ENCODE measurements at places on chromosomes 3 and 15. TPM values are rescaled to one million over a fixed set of nuclear protein-coding genes. Genes with fewer than 3 reads are reported as not detected.

GRCh38 chr3:127889976-127890650 is 24.9 kb upstream of the KBTBD12 start:
- DNase-seq: no peak

- no peak for DNase-seq
Observed at GRCh38 chr15:50057905-50058639, 61.0 kb downstream of the ATP8B4 start.

- DNase-seq: no peak
Observed at GRCh38 chr3:46887980-46888494, 10.5 kb downstream of the PTH1R start.

DNA sequence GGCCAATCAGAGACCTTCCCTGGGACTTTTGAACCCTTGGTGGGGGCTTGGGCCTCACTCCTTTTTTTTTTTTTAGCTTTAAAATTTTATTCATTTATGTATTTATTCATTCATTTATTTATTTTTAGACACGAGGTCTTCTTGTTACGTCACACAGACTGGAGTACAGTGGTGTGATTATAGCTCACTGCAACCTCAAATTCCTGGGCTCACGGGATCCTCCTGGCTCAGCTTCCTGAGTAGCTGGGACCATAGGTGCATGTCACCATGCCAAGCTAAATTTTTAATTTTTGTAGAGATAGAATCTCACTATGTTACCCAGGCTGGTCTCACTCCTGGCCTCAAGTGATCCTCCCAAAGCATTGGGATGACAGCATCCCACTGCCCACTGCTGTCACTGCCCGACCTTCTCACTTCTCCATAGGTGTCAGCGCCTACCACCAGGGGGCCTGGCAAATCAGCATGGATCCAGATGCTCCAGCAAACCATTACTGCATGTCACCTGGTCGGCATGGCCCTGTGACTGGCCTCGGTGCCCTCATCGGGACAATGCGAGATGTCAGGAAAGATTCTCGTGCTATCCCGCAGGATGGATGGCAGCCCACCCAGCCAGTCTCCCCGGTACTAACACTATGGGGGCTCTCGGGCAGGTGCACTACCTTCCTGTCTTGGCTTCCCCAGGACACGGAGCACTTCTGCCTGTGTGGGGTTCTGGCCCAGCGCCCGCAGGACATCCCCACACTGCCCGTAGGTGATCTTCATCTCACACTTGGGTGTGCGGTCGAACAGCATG is 3.0 kb downstream of the MYL3 start:
- peak; percentile 67 for DNase-seq

DNA sequence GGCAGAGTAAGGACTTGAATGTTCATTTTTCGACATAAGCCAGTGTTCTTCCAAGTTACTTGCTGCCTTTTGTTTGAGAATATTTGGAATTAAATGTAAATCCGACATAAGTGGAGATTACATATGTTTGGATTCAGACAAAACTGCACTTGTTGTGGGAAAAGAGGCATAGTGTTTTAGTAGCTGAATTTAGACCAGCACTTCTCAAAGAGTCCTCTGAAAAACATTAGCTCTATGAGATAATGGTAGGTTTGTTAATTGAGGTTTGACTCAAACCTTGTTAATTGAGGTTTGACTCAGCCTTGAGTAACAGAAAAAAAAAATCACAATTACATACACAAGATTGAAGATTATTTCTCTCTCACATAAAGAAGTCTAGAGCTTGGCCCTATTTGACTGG is 132.5 kb downstream of the NSUN3 start:
- no peak for DNase-seq

DNA sequence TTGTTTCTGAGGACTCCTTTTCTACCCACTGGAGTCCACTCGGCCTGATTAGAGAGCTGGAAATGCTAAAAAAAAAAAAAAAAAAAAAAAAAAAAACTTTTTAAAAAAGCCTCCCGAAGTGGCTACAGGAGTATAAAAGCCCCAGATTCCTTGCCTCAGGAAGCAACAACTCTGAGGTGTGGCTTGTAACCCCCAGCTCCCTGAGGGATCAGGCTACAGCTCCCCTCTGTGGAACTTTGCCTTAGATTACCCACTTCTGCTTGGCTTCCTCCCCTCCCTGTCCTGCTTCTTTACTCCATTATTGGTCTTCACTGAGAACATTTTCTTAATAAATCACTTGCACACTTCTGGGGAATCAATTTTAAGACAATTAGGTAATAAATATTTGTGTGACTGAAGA is 49.7 kb upstream of the GADL1 start:
- DNase-seq: no peak

- DNase-seq: no peak
Observed at GRCh38 chr3:66761093-66761780, 236.9 kb upstream of the KBTBD8 start.

GRCh38 chr15:68578175-68578979 is 416 bp upstream of the CORO2B start:
- peak; percentile 89 for DNase-seq

- DNase-seq: no peak
Observed at GRCh38 chr3:177820683-177821316, 623.5 kb upstream of the TBL1XR1 start.

DNA sequence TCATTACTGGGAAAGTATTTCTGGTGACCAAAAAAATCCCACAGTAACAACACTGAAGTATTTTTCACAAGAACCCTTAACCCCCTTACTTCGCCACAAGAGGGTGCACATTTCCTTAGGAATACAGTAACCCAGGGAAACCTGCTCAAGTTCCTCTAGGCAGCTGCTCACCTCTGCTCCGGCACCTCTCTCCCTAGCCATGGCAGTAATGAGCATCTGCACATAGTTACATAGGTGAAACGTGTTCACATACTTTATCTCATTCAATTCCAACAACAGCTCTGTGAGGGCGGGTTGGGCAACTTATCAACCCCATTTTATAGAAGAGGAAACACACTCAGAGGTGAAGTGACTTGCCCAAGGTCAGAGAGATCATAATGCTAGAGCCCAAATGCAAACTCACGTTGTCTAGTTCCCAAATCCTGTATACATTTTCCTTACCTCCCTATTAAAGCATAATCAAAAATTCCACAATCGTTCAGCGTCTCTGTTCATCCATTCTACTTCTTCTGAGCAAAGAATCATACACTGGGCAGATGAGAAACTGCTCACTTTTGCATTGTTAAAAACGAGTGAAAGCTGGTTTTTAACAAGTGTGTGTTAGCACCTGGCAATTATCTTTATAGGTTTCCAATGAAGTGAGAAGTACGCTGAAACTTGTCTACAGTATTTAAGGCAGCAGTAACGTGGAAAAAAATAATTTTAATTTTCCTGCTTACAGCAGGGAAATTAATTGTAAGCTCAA is 90.7 kb downstream of the IGF2BP2 start:
- no peak for DNase-seq

GRCh38 chr3:109382588-109382987 is 45.2 kb upstream of the DPPA4 start:
- DNase-seq: no peak

DNA sequence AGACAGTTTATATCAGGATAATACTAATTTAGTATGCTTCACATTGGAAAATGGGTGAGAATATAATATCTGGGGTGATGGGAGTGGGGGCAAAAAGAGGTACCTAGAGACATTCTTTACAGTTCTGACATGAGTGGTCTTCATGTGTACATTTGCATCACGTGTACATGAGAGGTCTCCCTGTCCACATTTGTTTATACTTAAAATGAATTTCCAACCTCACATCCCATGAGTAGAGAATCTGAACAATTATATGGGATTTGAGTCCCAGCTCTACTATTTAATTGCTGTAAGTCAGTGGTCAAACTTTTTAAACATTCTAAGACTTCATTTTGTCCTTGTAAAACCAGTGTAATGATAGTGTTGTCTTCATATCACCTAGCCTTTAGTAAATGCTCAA is 408.4 kb downstream of the NAALADL2 start:
- no peak for DNase-seq

DNA sequence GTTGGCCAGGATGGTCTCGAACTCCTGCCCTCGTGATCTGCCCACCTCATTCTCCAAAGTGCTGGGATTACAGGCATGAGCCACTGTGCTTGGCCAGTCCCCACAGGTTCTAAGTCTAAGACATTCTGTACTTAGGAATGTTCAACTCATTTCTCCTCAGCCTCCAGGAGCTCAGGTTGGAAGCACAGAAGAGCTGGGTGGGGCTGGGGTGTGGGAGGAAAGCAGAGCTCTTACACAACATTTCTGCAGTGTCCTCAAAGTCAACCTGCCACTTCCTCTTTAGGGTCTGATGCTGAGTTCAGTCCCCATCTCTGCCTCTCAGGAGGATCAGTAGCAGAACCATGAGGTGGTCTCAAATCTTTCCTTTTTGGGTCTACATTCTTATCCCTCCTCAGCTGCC is 75.5 kb downstream of the MRPL46 start:
- no peak for DNase-seq

- DNase-seq: no peak
Observed at GRCh38 chr15:39165020-39165706, 415.7 kb upstream of the THBS1 start.

- DNase-seq: peak; percentile 41
Observed at GRCh38 chr15:65362491-65362890, 15.3 kb downstream of the IGDCC3 start.

GRCh38 chr3:173977747-173978146 is 580.2 kb downstream of the NLGN1 start:
- no peak for DNase-seq

- DNase-seq: no peak
Observed at GRCh38 chr3:122415104-122415744, 638 bp downstream of the WDR5B start.

GRCh38 chr3:172692751-172693338 is 18.0 kb downstream of the NCEH1 start:
- DNase-seq: no peak

DNA sequence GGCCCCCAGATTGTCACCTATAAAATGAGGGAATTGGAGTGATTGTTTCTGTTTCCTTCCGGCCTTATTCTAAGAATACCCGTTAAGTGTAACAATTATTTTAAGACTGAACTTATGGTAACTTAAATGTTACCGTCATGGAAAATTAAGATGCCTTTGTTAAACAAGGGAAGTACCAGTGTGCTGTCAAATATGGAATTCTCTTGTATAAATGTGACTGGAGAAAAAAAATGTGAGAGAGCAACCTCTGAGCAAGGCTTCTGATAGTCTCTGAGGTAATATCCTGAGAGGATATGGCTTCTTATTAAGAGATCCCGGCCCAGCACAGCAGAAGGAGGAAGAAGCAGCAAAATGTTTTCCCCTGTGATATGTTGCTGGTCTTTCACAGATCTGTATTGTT is 480.7 kb upstream of the ADAMTS9 start:
- DNase-seq: no peak

GRCh38 chr3:30657914-30658313 is 51.5 kb downstream of the TGFBR2 start:
- no peak for DNase-seq

DNA sequence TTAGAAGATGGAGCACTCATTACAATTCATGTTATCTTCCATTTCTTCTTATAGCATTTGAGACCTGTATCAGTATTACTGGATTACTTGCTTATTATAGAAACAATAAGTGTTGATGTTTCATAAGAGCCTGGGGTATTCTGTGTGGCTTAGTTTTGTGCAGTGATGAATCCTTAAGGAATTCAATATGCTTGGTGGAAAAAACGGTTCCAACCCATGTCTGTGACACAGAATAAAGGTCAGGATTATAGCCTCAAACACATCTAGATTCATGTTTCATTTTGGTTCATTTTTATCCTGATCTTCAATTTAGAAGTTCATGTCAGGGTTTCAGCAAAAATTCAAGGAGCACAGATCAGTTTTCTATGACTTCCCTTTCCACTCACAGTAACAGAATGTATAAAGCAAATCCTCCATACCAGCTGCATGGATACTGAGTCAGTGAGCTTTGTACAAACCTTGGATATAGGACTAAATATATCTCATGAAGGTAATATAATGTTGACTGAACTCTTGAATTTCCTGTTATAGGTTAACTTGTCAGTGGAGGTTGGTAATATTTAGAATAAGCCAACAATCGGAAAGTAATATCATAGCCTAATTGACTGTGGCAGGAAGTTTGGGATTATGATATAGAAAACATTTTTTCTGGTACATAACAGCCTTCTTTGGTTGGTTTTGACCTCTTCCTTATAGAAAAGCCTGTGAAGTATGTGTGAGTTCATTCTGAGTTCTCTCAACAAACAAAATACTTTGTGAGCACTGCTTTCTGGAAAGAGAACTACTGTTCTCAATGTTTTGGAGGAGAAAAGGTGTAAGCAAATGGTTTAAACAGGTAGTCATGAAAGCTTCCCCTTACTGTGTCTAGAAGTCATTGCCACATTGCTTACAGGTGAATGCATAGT is 218.2 kb upstream of the TPM1 start:
- no peak for DNase-seq

DNA sequence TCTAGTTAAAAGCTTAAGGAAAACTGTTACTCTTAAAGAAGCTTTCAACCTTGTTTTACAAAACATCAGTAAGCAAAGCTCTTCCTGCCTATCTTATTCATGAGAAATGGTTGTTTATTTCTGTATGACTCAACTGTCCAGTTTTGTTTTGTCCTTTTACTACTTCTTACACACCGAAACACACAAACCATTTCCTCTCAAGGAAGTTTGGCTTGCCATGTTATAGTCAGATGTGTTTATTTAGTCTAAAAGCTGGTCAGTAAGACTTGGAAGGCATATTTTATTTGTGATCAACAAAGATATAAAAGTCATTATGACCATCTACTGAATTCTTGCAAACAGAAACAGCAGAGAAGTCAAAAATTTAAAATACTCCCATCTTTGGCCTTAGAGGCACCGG is 53.2 kb upstream of the RBSN start:
- DNase-seq: no peak

DNA sequence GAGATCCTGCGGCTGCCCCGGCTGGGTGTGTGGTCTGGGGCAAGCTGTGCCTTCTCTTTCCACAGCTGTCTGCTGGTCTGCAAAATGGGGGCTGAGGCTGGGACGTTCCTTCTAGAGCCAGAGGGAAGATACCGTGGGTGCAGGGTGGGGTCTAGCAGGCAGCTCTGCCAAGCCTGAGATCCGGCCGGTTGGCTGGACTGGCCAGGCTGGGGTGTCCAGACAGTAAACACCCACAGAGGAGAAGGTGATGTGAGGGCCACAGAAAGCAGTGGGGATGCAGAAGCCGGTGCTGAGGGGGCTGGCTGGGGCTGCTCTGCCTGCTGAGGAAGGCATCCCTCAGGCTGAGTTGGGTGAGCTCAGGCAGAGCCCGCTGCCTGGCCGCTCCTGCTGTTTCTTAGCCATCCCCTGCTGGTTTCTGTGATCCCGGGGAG is 46.1 kb downstream of the FBLN2 start:
- DNase-seq: peak; percentile 56

- DNase-seq: no peak
Observed at GRCh38 chr3:72004749-72005292, 219.9 kb upstream of the PROK2 start.

- no peak for DNase-seq
Observed at GRCh38 chr15:30924353-30924752, 20.6 kb downstream of the FAN1 start.

- DNase-seq: no peak
Observed at GRCh38 chr3:22835041-22835440, 368.1 kb upstream of the UBE2E2 start.

Gene GRK7
- polyA plus RNA-seq: 0.07 TPM

Gene GOLGA6B
- polyA plus RNA-seq: not detected

Gene CTXN2
- not detected for polyA plus RNA-seq

Gene P2RY12
- polyA plus RNA-seq: 2.9 TPM

Gene TTC21A
- 15.2 TPM for polyA plus RNA-seq

Gene CD276
- polyA plus RNA-seq: 19.7 TPM

Gene LCTL
- not detected for polyA plus RNA-seq

Gene AADACL2
- not detected for polyA plus RNA-seq

Gene LRRK1
- polyA plus RNA-seq: 12.8 TPM

Gene PLAAT1
- not detected for polyA plus RNA-seq

Gene EPM2AIP1
- polyA plus RNA-seq: 5.4 TPM
